ENCODE measurements at places on chromosomes 11 and 22.

GRCh38 chr22:49239264-49240015, 588.2 kb downstream of the BRD1 start:
- no peak for DNase-seq

- DNase-seq: peak; percentile 9
Observed at GRCh38 chr22:22085702-22086500, 103.3 kb upstream of the TOP3B start.

- no peak for DNase-seq
Observed at GRCh38 chr11:44575962-44576361, 10.5 kb downstream of the CD82 start.

GRCh38 chr11:33262011-33262645, 4.9 kb downstream of the HIPK3 start:
- peak; percentile 56 for DNase-seq
